ENCODE measurements at places on chromosomes 3 and 15.
A peak's percentile ranks its signal among the peaks of the same experiment; 100 is the strongest.

GRCh38 chr3:195175476-195176337 is 95.3 kb downstream of the XXYLT1 start:
- DNase-seq: no peak

DNA sequence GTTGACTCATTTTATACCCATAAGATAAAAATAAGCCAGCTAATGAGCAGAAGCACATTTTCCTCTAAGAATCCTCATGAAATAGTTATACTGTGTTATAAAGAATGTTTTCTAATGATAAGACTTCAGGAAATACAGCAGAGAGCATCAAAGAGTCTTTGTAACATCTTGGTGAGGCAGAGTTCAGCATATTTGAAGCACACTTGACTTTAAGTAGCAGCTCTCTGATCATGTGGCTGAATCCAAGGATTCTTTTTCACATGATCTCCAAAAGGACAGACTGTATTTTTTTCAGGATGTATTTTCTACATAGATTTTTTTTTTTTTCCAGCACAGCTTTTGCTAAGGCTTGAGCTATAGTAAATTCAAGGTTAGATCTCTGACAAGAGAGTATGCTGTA is 195.1 kb downstream of the SI start:
- no peak for DNase-seq

GRCh38 chr15:48940508-48940907 is 23.2 kb downstream of the SHC4 start:
- DNase-seq: no peak

GRCh38 chr15:88613074-88613944 is 7.8 kb upstream of the AEN start:
- DNase-seq: no peak

GRCh38 chr15:83815506-83815905 is 161.6 kb downstream of the ADAMTSL3 start:
- no peak for DNase-seq

DNA sequence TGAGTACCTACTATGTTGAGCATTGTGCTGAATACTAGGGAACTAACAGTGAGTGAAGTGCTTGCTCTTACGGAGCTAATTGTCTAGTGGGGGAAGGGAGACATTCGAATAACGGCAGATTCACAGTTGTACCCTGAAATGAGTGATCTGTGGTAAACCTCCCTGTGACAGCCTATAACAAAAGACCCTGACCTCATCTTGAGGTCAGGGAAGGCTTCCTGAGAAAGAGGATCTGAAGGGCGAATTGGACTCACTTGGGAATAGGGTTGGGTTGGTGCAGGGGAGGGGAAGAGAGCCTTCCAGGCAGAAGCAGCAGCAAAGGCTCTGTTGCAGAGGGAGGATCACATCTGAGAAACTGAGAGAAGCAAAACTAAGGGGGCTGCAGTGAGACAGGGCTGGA is 13.2 kb downstream of the HPS3 start:
- DNase-seq: no peak

- no peak for DNase-seq
Measured at GRCh38 chr15:80721476-80721875, 26.4 kb downstream of the ABHD17C start.

DNA sequence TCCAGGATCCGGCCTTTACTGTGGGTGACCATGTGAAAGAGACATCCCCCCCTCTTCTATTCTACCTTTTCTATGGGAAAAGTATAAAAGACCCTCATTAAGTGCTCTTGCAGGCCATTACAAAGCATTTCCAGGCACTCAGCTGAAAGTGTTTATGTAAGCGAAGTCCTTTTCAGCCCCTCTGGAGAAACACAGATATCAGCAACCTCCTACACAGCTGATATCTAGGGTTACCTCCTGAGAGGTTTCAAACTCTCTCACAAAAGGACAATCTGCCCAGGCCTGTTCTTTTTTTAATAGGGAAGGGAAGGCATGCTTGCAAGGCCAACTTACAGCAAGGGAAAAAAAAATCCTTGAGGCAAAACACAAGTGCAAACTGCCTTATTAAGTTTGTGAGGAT is 12.6 kb downstream of the ETV5 start:
- no peak for DNase-seq

DNA sequence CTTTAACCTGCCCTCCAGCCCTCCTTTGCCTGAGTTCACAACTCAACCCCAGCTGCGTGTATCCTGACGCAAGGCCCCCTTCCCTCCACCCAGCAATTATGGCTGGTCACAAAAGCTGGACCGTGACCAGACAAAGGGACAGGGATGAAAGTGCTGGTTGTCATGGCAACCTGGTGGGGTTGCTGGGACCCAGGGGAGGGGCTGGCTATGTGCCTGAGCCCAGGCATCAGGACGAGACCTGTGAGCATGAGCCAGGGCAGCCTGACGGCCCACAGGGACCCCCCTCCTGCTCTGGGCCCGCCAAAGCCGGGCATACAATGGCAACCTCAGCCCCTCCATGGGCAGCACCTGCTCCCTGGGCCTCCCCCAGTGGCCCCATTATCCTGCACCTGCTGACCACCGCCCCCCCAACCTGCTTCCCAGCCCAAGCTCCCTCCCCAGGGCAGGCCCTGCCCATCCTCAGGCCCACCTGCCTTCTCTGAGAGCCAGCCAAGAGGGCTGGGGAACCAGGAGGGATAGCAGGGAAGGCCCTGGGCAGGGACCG is 4.5 kb upstream of the DNAH1 start:
- DNase-seq: no peak

GRCh38 chr3:129644836-129645235 is 38.4 kb upstream of the PLXND1 start:
- DNase-seq: no peak

- DNase-seq: peak; percentile 62
Measured at GRCh38 chr3:16504242-16504641, 9.3 kb downstream of the RFTN1 start.

GRCh38 chr15:60062826-60063225 is 58.7 kb downstream of the FOXB1 start:
- DNase-seq: no peak

GRCh38 chr3:170270282-170270881 is 48.2 kb downstream of the PRKCI start:
- DNase-seq: no peak

DNA sequence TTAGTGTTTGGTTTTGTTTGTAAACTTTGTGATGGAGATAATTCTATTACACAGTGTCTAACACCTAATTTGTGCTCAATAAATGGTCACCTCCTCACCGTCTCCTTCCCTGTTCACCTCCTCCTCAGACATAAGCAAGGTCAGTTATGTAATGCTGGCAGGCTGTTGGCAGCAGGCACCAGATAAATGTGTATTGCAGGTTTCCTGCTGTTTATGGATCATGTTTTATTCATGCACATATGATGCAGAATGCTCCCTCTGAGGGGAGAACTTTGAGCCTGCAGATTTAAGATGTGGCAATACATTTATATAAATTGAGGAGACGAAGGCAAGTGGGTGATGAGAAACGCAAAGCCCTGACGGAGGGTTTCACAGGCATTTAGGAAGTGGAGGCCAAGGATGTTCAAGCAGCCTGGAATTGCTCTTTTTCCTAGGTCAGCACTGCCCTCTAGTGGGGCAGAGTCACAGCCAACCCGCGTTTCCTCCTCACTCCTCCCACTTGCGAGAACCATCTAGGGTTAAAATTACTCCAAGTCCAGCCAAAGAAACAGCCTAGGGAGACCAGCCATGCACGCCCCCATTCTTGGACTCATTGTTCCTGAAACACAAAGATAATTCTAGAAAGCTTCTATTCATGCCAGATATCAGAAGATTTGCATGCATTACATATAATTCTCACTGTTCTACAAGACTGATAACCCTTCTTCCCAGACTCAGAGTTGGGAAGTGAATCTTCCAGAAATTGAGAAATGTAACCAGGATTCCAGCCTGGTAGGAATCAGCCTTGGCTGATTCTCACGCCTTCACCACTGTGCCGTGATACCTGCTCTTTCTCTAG is 228.7 kb downstream of the SLCO3A1 start:
- no peak for DNase-seq

GRCh38 chr3:121724130-121724529 is 25.4 kb downstream of the GOLGB1 start:
- no peak for DNase-seq

GRCh38 chr3:112579232-112579631 is 17.4 kb downstream of the SLC35A5 start:
- DNase-seq: peak; percentile 79

GRCh38 chr15:78109156-78109555 is 16.8 kb downstream of the SH2D7 start:
- DNase-seq: no peak

DNA sequence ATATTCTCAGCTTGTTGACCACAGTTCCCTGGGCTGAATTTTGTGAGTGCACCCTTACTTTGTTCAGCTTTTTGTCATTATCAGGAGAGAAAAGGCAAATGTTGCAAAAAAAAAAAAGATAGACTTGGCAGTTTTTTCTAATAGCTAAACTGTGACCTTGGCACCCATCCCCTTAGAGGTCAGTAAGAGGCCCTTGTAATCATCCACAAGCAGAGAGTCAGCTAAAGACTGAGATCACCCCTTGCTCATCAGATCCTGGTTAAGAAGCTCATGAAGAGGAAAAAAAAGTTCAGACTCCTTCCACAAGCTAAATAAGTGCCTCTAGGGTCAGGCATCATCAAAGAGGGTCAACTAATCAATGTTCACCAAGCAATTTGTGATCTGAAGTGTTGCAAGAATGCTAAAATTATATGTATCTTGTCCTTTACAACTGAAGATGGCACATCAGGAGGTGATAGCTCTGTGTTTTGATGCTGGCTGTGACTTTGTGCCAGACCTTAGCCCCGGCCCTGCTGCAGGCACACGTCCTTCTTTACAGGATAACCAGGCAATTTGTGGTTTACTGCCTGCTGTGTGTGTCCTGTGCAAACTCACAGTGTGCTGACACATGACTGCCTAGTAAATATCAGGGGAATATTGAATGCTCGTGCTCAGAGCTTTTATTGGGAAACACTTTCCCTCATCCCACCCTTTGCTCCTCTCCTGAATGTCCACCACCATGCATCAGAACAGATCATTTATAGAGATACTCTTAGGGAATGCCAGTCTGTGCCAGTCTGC is 262.9 kb downstream of the IL5RA start:
- DNase-seq: no peak

- DNase-seq: no peak
Measured at GRCh38 chr3:116030131-116030850, 407.0 kb downstream of the GAP43 start.

- no peak for DNase-seq
Measured at GRCh38 chr3:42983927-42984326, 4.8 kb downstream of the GASK1A start.

DNA sequence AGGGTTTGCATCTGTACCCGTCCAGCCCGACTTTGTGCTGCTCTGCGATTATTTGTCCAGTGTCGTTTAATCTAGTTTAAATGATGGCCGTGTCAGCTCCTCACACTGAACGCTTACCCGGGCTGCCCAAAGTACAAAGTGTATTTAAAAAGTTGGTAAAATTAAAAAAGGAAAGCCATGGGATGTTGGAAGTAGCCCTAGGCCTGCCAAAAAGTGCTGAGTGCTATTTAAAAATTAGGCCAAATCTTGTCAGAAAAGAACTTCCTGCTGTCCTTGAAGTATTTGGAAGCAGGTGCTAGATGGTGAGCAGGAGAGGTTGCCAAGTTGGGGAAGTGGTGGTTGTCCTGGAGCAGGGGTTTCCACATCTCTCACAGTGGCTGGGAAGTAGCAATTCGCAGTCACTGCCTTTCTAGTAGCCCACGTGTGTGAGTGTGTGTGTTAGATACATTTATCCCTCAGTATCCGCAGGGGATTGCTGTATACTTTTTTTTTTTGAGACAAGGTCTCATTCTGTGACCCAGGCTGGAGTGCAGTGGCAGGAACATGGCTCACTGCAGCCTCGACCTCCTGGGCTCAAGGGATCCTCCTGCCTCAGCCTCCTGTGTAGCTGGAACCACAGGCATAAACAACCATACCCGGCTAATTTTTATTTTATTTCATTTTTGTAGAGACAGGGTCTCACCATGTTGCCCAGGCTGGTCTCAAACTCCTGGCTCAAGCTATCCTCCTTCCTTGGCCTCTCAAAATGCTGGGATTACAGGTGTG is 664 bp downstream of the PPCDC start:
- DNase-seq: no peak

- DNase-seq: no peak
Measured at GRCh38 chr3:86988235-86988634, 2.7 kb downstream of the VGLL3 start.

- no peak for DNase-seq
Measured at GRCh38 chr3:174483254-174483653, 375.9 kb upstream of the NAALADL2 start.

DNA sequence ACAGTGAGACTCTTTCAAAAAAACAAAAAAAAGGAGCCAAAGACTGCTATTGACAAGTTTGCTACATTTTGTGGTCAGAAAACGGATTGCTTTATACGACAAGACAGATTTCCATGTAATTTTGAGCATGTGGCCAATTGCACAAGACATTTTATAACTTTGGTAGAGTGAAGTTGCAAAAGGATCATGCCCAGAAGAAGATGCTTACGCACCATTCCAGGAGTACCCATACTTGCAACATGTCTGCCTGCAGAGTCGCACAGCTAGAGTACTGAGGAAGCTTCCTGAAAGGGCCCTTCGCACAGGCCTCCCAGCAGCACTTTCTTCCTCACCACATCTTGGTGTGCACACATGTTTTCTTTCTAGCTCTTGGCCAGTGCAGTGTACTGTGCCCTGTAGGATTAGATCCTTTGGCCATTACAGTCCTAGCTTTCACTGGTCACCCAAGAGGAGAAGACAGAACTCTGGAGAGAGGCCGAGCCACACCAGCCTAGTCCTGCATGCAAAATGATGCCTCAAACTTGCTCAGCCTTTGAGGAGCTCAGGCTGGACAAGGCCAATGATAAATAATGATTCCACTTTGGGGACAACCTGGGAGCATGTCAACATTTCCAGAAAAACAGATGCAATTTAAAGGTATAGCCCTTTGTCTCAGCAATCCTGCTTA is 11.7 kb downstream of the CHDH start:
- no peak for DNase-seq

DNA sequence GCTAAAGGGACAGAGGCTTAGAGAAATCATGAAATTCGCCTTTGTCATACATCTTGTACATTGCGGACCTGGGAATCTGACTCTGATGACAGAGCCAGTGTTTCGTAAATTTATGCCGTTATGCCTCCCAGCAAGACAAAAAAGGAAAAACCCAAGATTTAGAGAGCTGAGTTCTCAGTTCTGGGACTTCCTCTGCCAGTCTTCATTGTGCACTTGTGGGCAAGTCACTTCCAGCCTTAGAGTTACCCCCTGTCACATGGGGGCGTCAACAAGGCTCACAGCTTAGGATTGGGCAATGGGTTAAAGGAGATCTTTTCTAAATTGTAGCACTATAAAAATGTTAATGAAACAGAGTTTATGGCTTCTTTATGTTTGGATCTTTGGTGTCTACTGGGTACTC is 41.9 kb upstream of the MITF start:
- no peak for DNase-seq

DNA sequence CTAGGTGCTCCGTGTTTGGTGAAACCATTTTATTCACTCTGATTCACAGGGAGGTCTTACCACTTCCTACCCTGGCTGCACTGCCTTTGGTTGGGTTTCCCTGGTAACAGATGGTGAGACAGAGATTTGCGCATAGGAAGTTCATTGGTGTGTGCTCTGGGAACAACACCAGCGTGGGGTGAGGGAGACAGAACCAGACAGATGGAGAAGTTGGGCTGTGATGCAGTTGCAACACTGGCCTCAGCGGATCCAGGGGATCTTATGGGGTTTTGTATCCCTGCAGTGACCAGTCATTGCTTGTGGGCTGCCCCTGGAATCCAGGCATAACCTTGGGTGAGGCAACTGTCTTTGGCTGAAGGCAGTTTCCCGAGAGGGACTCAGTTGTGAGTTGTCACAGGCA is 12.5 kb upstream of the IL16 start:
- no peak for DNase-seq

GRCh38 chr3:67090474-67090873 is 92.4 kb downstream of the KBTBD8 start:
- no peak for DNase-seq
